ENCODE measurements at places on chromosomes 7 and 10.

- no peak for DNase-seq
Observed at GRCh38 chr7:9776900-9777299, 1196.8 kb upstream of the PHF14 start.

GRCh38 chr7:138889582-138890498 lies 91.3 kb downstream of the KIAA1549 start:
- no peak for DNase-seq

DNA sequence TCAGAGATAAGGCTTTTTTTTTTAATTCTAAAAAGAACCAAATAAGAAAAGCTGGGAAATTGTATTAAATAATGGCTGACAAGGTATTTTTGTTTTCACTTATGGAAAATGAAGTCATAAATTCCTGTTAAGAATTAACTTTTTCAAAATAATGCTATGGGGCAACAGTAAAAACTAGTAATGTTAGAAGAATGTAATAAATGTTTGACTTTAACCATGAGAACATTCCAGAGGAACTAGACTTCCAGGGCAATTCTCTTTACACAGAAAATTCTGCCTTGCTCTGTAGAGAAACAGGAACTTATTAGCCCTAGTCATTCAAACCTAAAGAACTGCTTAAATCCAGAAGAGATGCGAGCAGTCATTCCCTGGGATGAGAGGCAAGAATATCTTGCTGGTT lies 571.1 kb downstream of the IPMK start:
- DNase-seq, result no peak

GRCh38 chr7:3655635-3656034 lies 354.6 kb downstream of the SDK1 start:
- DNase-seq, result no peak
